NB4 (cell line): ENCODE measurements at places on chromosomes 12 and 14.

DNA sequence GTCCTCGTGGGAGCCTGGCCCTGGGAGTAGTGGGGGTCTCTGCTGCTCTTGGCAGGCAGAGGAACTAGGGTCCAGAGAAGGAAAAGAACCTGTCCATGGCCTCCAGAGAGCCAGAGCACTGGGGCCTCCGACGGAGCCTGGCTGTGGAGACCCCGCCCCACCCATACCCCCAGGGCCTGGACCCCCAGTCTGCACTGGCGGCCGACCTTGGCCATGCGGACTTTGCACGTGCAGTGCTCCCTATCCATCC is 1.1 kb downstream of the BEGAIN start:
- DNase-seq: no peak

- no peak for DNase-seq
Measured at GRCh38 chr14:64948612-64949210, 6.2 kb upstream of the GPX2 start.

DNA sequence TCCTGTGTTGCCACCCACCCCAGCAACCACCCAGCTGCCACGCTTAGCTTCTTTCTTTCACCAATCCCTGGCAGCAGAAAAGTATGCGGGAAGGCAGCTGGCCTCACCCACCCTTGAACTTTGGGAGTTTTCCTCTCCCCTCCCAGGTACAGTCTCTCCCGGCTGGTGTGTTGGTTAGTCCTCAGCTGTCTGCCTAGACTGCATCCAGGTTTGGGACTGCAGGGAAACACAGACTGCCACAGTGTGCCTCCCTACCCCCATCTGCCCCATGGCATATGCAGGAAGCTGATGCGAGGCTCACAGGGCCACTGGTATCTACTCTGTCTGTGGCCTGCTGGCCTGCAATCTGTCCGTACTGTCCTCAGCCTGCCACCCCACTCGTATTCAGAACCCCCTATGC is 2.1 kb downstream of the CD9 start:
- no peak for DNase-seq

DNA sequence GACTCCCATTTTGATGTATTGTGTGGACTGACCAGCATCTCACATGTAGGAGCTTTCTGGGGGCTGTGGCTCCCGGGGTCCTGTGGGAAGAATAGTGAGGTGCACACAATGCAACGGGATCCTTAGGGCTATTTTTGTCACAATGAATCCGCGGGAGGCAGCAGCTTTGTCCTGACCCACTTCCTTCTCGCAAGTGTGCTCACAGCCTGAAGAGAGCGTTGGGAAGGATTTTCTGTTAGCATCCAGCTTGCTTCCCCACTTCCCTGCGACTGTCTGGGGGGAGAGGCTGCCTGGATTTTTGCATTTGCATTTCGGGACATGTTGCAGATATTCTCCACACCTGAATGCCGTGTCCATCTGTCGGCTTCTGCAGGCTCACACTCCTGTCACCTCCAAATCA is 31.9 kb downstream of the FZD10 start:
- DNase-seq: no peak

- no peak for DNase-seq
Measured at GRCh38 chr12:69481133-69481532, 10.9 kb downstream of the FRS2 start.

DNA sequence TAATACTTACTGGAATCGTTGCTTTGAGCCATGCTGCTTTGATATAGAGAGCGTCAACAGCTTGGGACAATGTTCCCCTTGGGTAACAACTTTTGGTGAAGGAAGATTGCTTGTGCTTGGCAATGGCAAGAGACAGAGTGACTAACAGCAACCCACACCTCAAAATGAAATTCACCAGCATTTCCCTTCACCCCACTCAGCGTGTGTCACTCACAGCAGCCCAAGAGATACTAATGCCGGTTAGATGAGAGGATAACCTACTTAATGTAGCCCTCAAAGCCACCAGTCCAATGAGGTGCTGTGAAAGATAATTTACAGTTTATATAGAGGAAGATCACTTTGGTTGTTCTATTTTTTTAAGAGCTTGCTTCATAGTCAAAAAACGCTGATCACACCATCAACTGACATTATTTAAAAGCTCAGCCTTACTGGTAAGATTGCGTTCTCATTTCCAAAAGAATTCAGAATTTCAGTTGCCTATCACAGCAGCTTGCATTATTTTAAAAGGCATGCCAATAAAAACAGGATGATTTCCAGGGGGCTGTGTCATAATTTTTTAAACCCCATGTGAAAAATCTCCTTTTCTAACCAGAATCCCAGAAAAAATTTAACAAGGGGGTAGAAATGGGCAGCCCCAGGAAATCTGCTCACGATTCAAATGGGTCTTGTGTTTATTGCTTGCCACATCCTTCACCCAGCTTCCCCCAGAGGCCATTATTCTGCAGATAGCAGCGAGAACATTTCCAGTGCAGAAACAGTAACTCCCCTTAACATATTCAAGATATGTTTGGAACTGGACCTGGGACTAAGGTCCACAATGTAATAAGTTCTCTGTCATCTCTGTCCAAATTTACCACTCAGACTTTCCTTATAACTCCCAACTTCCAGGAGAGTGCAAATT is at the start of gene IL26:
Gene IL26, minus strand, starts transcription at position 235 of the 901 bp plus-strand sequence. Its CDS starts 54 bp downstream, at position 181.
- no peak for DNase-seq

GRCh38 chr12:12582193-12582881 is 19.7 kb upstream of the DUSP16 start:
- no peak for DNase-seq

GRCh38 chr12:113130457-113131135 is 5.0 kb downstream of the RASAL1 start:
- DNase-seq: peak; percentile 38

GRCh38 chr12:129771238-129771637 is 132.6 kb downstream of the TMEM132D start:
- no peak for DNase-seq

GRCh38 chr14:103022002-103022684 is 35.2 kb downstream of the CDC42BPB start:
- DNase-seq: no peak

DNA sequence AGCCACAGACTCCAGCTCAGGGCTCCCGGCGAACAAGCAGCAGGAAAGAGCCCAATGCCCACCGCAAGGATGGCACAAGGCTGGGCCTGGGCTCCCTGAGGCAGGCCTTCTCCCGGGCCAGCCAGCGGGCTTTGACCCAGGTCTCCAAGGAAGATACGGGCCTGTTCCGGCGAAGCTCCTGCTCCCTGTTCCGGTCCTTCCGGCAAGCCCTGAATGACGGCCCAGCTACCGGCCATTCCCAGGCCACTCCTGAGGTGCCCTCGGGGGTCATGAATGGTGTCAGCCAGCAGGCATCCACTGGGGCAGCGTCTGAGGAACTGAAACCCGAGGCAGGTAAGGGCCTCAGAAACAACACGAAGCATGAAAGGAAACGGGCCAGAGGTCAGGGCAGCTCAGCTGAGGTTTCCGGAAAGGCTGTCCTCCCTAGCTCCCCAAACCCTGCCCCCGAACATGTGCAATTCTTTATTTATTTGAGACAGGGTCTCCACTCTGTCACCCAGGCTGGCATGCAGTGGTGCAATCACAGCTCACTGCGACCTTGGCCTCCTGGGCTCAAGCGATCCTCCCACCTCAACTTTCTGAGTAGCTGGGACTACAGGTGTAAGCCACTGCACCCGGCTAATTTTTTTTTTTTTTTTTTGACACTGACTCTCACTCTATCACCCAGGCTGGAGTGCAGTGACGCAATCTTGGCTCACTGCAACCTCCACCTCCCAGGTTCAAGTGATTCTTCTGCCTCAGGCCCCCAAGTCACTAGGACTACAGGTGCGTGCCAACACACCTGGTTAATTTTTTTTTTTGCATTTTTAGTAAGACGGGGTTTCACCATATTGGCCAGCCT is 6.0 kb downstream of the EXOC3L4 start:
- DNase-seq: no peak

DNA sequence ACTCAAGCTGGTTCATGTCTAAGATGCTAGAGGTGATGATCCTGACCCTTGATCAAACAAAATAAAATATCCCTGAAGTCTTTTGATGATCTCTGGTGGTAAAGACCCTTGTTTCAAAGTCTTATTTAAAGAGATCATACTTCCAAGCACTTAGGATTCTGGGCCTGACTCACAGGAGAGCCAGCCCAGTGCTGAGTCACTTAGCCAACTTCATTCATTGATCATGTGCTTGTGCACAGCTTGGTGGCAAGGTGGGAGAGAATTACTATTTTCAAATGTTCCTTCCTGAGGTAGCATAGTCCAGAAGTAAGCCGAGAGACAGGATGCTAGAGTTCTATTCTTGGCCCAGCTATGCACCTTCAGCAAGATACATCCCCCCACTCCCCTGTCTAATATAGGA is 40.6 kb downstream of the SCN8A start:
- DNase-seq: no peak

- DNase-seq: peak; percentile 45
Measured at GRCh38 chr12:47885012-47885501, 19.7 kb downstream of the VDR start.
